ENCODE measurements at places on chromosomes 13 and 19.

DNA sequence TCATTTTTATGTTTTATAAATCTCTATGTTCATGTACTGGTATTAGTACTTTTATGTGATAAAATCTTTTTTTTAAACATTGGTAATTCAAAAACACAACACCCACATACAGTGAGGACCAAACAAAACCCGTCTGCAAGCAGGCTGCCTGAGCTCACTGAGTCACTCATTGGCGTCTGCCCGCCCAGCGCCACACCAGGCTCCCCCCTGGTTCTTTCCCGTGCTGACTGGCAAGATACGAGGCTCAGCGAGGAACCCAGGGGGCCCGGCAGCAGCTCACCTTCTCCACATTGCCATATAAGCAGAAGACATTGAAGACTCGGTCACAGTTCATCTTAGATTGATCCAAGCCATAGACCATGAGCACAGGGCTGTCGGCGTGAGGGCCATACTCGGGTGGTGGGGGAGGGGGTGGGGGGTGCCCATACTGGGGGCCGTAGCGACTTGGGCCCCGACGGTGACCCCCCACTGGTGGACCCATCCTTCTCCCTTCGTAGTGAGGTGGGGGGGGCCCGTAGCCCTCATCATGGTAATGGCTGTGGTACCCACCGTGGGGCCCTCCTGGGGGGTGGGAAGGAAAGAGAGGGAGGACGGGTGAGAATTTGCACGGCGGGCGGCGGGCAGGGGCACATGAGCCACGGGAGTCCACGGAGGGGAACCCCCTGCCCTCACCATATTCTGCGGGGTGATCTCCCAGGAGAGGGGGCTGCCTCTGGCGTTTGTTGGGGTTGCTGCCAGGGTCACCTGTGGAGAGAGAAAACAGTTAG, 8.4 kb upstream of the ECH1 start:
- no peak for DNase-seq

DNA sequence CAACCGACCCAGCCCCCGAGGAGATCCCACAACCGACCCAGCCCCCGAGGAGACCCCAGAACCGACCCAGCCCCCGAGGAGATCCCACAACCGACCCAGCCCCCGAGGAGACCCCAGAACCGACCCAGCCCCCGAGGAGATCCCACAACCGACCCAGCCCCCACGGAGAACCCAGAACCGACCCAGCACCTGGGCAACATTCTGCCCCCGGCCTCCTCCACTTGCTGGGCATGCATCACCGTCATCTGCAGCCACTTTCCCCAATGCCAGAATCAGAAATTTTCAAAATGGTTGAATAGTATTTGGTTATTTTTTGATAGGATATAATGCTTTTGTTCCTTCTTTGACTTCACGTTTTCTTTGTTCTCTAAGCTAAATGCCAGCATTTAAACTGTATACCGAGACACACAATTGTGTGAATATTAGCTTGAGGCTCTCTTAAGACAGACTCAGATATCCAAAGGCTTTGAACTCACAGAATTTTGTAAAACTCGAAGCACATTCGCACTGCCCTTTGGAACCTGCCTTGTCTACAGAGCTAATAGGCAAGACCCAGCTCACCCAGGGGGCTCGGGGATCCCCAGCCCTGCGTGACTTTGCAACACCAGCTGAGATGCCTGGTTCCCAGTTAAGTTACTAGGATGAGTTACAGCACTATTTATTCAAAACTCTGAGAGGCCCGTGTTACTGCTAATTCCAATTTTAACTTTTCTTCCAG, 15.5 kb upstream of the RASA3 start:
- DNase-seq = no peak

- no peak for DNase-seq
Observed at GRCh38 chr13:92952161-92952560, 274.4 kb upstream of the GPC6 start.

- no peak for DNase-seq
Observed at GRCh38 chr19:15436012-15436825, 13.5 kb downstream of the WIZ start.

- DNase-seq = no peak
Observed at GRCh38 chr19:46959894-46960556, 59.6 kb upstream of the NPAS1 start.

DNA sequence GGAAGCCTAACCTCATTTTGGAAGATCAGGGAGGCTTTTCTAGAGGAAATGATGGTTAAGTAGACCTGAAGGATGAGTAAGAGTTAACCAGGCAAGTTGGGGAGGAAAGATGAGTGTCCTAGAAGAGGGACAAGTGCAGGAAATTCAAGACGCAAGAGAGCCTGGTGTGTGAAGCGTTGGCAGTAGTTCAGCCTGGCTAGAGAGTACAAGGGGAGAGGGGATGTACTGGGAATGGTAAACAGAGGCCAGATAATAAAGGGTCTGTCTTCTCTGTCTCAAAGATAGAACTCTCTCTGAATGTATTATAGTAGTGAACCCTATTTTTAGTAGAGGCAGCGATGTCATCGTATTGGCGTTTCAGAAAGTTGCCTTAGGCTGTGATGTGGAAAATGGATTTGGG, 9.7 kb downstream of the DPY19L3 start:
- no peak for DNase-seq

GRCh38 chr19:8304841-8305621, 3.1 kb downstream of the CD320 start:
- no peak for DNase-seq

GRCh38 chr13:112959701-112960542, 9.1 kb upstream of the MCF2L start:
- no peak for DNase-seq

DNA sequence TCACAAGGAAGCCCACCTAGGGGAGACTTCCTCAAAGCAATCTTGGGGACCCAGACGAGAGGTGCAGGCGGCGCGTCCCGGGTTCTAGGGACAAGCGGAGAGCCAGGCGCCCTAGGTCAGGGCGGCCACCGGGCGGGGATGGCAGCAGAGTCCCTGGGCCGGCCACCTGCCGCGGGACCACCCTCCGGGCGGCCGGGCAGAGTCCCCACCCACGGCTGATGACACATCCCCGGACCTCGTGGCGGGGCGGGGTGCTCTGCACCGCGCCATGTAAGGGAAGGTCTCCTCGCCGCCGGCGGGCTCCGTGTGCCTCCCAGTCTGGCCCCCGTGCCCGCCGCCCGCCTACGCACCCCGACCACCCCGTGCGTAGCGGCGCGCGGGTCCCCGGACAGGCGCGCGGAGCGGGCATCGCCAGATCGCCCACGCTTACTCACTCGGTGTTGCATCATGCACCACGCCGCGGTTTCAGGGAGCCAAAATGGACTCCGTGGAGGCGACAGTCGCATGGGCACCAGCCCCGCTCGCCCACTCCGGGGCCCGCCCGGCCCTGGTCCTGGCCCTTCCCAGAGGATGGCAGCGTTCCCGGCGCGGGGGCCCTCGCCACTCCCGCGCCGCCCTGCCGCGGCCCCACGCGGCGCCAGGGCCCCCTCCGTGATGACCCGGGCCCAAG, 643 bp downstream of the SLC7A1 start:
- peak; percentile 72 for DNase-seq

DNA sequence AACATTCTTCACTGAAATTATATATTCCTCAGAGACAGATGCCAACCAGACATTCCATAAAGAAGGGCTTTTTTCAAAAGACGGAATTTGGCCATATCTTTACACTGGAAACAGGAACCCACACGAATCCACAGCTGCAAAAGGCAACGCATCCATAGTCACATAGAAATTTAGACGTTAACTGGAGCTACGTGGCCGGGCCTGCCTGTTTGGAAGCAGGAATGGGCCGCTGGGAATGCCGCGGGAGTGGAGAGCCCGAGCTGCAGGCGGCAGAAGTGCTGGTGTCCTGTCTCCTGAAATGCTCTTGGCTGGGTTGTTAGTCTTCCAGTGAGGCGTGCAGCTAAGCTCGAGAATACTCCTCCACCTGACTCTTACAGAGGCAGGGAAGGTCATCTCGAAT, 122.2 kb downstream of the KL start:
- DNase-seq = no peak

- no peak for DNase-seq
Observed at GRCh38 chr19:38693380-38694223, 46.2 kb downstream of the ACTN4 start.

DNA sequence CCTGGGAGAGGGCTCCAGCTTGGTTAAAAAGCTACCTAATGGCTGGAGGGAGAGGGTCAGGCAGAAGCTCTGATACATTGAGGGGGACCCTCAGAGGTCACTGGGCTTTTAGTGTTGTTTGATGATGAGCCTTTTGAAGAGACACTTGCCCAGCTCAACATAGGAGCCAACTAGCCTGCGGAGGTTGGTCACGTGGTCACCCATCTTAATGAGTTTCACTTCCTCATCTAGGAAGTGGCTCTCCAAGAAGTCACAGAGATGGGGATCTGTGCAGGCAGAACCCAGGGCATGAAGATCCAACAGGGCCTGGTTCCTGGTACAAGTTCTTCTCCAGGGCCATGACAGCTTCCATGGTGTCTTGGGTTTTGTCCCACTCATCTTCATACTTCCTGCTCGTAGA, 33.4 kb downstream of the IPO5 start:
- DNase-seq = no peak

GRCh38 chr19:45477713-45478453, 10.1 kb downstream of the FOSB start:
- peak; percentile 98 for DNase-seq

DNA sequence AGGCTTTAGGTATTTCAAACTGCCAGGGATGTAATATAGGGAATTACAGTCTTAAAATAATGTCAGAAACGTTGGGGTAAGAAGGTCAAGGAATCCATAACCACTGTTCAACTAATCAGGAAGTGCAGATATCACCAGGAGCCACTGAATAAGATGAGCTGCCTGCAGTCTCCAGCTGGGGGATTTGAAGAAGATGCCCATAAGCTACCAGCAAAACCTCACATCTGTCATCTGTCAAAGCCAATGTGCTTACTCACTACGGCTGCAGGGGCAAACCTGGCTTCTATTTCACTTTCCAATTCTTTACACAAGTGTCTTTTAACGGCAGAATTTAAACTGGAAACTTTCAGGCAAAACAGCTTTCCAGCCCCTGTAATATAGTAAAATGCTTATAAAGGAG, 1410.1 kb upstream of the ATXN8OS start:
- no peak for DNase-seq
